ENCODE measurements at places on chromosomes 2 and 18. TPM values are rescaled to one million over a fixed set of nuclear protein-coding genes. Genes with fewer than 3 reads are reported as not detected.

FMNL2 gene
- 26.3 TPM for total RNA-seq

FAM210A gene
- 23.1 TPM for total RNA-seq

WIPF1 gene
- total RNA-seq = 23.9 TPM

SERPINB12 gene
- total RNA-seq = not detected
